SJSA1 (cell line): ENCODE measurements at places on chromosomes 3 and 15. TPM values are rescaled to one million over a fixed set of nuclear protein-coding genes. Genes with fewer than 3 reads are reported as not detected.

The A4GNT gene
- total RNA-seq, result not detected in 2 replicates

DNA sequence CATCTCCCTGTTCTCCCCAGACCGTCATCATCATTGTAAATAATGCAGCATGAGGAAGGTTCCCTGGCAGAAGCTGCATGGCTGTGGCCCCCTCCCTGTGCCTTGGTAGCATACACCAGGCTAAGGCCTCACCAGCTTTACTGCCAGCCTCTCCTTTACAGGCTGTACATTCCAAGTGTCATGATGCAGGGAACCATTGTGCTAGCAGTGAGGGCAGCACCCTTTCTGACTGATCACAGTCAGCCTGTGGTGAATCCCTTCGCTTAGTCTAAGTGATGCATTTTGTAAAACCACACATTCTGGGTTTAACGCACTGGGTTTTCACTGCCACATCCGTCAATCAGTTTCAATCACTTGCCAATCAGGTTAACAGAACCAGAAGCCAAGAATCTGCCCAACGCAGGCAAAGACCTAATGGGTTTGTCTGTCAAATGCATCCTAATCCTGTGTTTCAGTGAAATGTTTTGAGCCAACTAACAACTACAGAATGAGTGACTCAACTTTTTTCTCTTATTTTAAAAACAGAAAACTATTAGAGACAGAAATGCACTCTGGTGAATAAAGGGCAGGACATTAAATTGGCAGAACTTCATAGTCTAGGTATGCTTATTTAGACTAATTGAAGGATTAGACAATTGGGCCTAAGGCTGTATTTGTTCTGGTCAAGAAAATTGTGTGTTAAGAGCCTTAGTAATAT, 225.9 kb upstream of the DPH6 start:
- H3K27me3 ChIP-seq, result no peaks in the 10 kb centered on the region
- H3K27ac ChIP-seq, result no peak overlapping the region
- DNase-seq, result no peak
- H3K36me3 ChIP-seq, result no peaks in the 10 kb centered on the region

The ALDH1L1 gene
- total RNA-seq, result not detected in 2 replicates

The C3orf20 gene
- not detected in 2 replicates for total RNA-seq

DNA sequence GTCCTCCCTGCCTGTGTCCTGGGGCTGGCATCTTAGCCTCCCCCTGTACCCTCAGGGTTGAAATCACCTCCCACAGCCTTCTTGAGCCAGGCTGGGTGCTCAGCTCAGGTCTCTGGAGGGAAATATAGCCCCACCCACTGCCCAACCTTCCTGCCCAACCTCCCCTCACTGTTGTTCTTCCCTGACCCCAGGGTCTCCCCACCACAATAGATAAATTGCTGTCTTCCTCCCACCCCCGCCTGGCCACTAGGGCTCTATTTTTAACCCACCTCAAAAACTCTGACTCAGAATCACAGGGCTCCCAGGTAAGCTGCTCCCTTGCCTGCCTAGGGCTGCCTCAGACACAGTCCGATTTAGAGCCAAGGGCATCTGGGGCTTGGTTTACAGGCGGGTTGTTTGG, 15.0 kb downstream of the HCN4 start:
- no peaks in the 10 kb centered on the region for H3K4me1 ChIP-seq
- H3K27ac ChIP-seq, result no peak overlapping the region
- peaks cover 5% of the 10 kb centered on the region for H3K27me3 ChIP-seq
- DNase-seq, result no peak
- no peaks in the 10 kb centered on the region for H3K36me3 ChIP-seq

The PRRT3 gene
- 0.25 and 0.58 TPM in 2 replicates for total RNA-seq

The CSTA gene
- total RNA-seq, result not detected in 2 replicates

- no peaks in the 10 kb centered on the region for H3K27me3 ChIP-seq
- peak overlapping the region; percentile 12 for H3K4me3 ChIP-seq
These were observed 73.3 kb upstream of the UBE2E2 start for GRCh38 chr3:23129817-23130216.

The FAM174B gene
- 0.05 TPM in 1 of 2 replicates, not detected in the other for total RNA-seq

The CX3CR1 gene
- not detected in 2 replicates for total RNA-seq

DNA sequence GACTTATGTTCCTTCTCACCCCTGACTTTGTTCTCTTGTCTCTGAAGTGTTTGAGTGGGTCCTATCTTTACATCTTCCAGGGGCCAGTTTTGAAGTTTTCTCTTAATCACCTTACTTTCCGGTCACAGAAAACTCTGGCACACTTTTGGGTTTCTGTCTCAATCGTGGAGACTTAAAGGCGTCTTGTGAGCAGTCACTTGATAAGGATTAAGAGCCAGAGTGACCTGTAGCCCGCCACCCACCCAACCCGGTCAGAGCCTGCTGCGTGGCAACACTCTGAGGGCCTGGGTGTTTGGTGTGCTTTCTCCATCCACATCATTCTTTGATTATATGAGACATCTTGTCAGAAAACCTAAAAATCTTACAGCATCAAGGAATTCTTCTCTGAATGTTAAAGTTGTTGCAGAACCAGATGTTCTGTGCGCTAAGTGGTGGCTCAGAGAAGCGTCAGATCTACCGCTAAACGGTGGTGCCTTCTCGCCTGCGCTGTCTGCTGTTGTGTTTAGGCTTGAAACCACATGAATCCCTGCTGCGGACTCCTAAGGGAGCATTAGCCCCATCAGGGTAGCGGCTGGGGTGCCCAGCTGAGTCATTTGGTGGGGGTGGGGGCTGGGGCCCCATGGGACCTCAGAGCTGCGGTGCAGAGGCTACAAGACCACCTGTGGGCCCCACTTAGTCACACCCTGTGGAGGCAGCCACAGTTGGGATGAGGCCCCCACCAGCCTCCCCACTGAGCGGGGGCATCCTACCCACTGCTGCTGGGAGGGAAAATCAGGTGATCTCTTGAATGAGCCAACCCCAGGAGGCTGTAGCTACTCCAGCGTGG, 158.7 kb upstream of the BHLHE40 start:
- H3K4me3 ChIP-seq, result no peak overlapping the region
- H3K27me3 ChIP-seq, result no peaks in the 10 kb centered on the region
- H3K36me3 ChIP-seq, result no peaks in the 10 kb centered on the region
- no peak overlapping the region for H3K27ac ChIP-seq

The COL8A1 gene
- total RNA-seq, result 42.2 and 54.8 TPM in 2 replicates

The SAXO2 gene
- total RNA-seq, result 0.66 and 4.0 TPM in 2 replicates

GRCh38 chr3:175267561-175267960, 408.4 kb downstream of the NAALADL2 start:
- peak overlapping the region; percentile 66 for H3K27ac ChIP-seq
- H3K4me3 ChIP-seq, result no peak overlapping the region

The NECTIN3 gene
- 72.7 and 83.4 TPM in 2 replicates for total RNA-seq

- no peaks in the 10 kb centered on the region for H3K36me3 ChIP-seq
- no peak for DNase-seq
- H3K27ac ChIP-seq, result no peak overlapping the region
- no peak overlapping the region for H3K4me3 ChIP-seq
- no peaks in the 10 kb centered on the region for H3K27me3 ChIP-seq
- no peaks in the 10 kb centered on the region for H3K4me1 ChIP-seq
These were observed 465.3 kb upstream of the AGTR1 start for GRCh38 chr3:148232389-148232788.

DNA sequence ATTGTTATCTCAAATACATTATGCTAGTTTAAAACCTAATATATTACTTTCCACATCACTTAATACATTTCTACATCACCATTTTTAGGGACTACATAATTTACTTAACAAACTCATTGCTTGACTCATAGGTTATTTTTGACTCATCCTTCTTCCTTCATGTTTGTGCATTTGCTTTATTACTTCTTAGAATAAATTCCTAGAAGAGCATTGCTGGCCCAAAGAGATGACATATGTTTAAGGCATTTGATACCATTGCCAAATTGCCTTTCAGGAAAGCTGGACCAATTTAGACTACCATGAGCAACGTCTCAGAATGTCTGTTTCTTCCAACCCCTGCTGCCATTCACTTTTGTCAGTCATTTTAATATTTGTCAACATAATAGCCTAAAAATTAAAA, 905.8 kb downstream of the IGSF11 start:
- no peak overlapping the region for H3K27ac ChIP-seq
- H3K27me3 ChIP-seq, result no peaks in the 10 kb centered on the region
- H3K4me1 ChIP-seq, result no peaks in the 10 kb centered on the region
- H3K36me3 ChIP-seq, result no peaks in the 10 kb centered on the region
- no peak for DNase-seq

- peaks cover 15% of the 10 kb centered on the region for H3K27me3 ChIP-seq
- DNase-seq, result no peak
These were observed 16.9 kb upstream of the FAM81A start for GRCh38 chr15:59420986-59421618.

- H3K4me3 ChIP-seq, result no peak overlapping the region
- H3K4me1 ChIP-seq, result peaks cover 58% of the 10 kb centered on the region
- no peaks in the 10 kb centered on the region for H3K27me3 ChIP-seq
- no peak for DNase-seq
These were observed 53.5 kb downstream of the WWTR1 start for GRCh38 chr3:149604125-149604875.

- H3K4me3 ChIP-seq, result no peak overlapping the region
- H3K27me3 ChIP-seq, result no peaks in the 10 kb centered on the region
- H3K36me3 ChIP-seq, result peaks cover 18% of the 10 kb centered on the region
- no peak for DNase-seq
- H3K27ac ChIP-seq, result no peak overlapping the region
These were observed 55.0 kb downstream of the VGLL4 start for GRCh38 chr3:11588755-11589154.

GRCh38 chr3:62293051-62293780, 80.1 kb downstream of the FEZF2 start:
- DNase-seq, result no peak
- no peak overlapping the region for H3K4me3 ChIP-seq
- no peak overlapping the region for H3K27ac ChIP-seq
- H3K4me1 ChIP-seq, result no peaks in the 10 kb centered on the region

The PRR20G gene
- not detected in 2 replicates for total RNA-seq

DNA sequence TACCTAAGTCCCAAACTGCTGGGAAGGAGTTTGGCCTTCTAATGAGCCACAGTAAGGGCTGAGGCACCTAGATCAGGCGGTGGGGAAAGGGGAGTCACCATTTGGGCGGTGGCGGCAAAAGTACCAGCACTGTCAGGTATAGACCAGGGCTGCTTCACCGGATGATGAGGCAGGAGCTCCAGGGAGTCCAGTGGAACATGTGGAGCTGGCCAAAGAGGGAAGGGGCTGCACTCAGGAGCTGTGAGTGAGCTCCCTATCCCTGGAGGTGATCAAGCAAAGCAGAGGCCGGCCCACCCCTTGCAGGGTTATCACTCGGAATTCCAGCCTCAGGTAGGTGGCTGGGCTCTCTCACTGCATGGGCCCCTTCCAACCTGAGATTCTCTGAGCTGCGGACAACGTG, 108.4 kb downstream of the SEC22A start:
- no peak overlapping the region for H3K27ac ChIP-seq
- H3K27me3 ChIP-seq, result peaks cover 2% of the 10 kb centered on the region; the same call in 1 of the 2 replicates
- H3K4me3 ChIP-seq, result no peak overlapping the region
- H3K4me1 ChIP-seq, result no peaks in the 10 kb centered on the region
- no peaks in the 10 kb centered on the region for H3K36me3 ChIP-seq

GRCh38 chr3:140165781-140166180, 230.8 kb downstream of the CLSTN2 start:
- DNase-seq, result no peak
- H3K27ac ChIP-seq, result no peak overlapping the region
- no peaks in the 10 kb centered on the region for H3K36me3 ChIP-seq
- H3K27me3 ChIP-seq, result no peaks in the 10 kb centered on the region; the same call in 1 of the 2 replicates
- no peaks in the 10 kb centered on the region for H3K4me1 ChIP-seq

- no peak overlapping the region for H3K4me3 ChIP-seq
- no peaks in the 10 kb centered on the region for H3K4me1 ChIP-seq
- DNase-seq, result no peak
- H3K27ac ChIP-seq, result no peak overlapping the region
- no peaks in the 10 kb centered on the region for H3K36me3 ChIP-seq
- no peaks in the 10 kb centered on the region for H3K27me3 ChIP-seq
These were observed 273.1 kb downstream of the GABRG3 start for GRCh38 chr15:27244047-27244446.

GRCh38 chr15:69093127-69093526, 67.3 kb upstream of the GLCE start:
- H3K4me3 ChIP-seq, result no peak overlapping the region
- no peak for DNase-seq
- no peaks in the 10 kb centered on the region for H3K36me3 ChIP-seq

- H3K4me3 ChIP-seq, result no peak overlapping the region
- no peaks in the 10 kb centered on the region for H3K27me3 ChIP-seq
- H3K4me1 ChIP-seq, result peaks cover 19% of the 10 kb centered on the region
- H3K36me3 ChIP-seq, result no peaks in the 10 kb centered on the region
These were observed 362.2 kb downstream of the RBMS3 start for GRCh38 chr3:29643034-29643425.

DNA sequence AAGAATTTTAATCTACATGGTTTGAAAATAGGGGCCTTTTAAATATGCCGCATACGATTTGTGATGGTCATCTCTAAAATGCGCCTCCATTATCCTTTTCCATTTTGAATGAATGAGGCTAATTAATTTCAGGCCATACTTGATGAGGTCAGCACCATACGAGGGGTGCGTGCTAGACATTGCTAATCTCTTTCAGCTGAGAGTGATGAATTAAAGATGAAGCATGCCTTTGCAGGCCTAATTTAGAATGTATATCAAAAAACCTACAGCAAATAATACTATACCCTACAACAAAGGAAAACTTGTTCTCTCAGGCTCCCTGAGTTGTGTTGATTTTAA, 18.6 kb upstream of the NR2F2 start:
- H3K27me3 ChIP-seq, result no peaks in the 10 kb centered on the region
- no peak for DNase-seq
- H3K4me1 ChIP-seq, result 0 out of 2 replicates have a peak, but pooled peaks cover 3% of the 10 kb centered on the region
- H3K4me3 ChIP-seq, result no peak overlapping the region
- no peaks in the 10 kb centered on the region for H3K36me3 ChIP-seq
- H3K27ac ChIP-seq, result no peak overlapping the region

DNA sequence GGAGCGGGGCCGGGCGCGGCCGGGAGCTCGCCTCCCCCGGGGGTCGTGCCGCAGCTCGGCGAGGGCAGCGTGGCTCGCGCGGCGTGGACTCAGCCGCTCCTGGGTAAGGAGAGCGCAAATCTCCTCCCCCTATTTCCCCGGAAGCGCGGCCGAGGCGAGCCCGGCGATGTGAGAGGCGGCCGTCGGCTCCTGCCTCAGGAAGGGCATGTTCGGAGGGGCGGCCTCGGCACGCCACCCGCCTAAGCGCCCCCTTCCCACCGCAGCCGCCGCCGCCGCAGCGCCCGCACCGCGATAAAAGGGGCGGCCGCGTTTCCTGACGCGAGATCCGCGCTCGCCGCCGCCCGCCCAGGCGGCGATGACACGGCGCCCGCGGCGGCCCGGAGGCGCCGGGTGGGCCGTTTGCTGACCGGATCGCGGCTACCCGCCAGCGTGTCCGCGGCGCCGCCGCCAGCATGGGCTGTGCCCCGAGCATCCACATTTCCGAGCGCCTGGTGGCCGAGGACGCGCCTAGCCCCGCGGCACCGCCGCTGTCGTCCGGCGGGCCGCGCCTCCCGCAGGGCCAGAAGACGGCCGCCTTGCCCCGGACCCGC, at the start of gene PDE8A:
PDE8A (plus strand) TSS at position 146 of the 590 bp plus-strand sequence; CDS start at position 453, 307 bp downstream.
- H3K4me3 ChIP-seq, result peak within 1 kb of the TSS; percentile 99
- peak; percentile 63 for DNase-seq
- peaks cover 44% of the 10 kb centered on the region for H3K4me1 ChIP-seq
- peaks cover 13% of the 10 kb centered on the region for H3K36me3 ChIP-seq
